ENCODE measurements at places on chromosomes 1 and 21.
A peak's percentile ranks its signal among the peaks of the same experiment; 100 is the strongest.

DNA sequence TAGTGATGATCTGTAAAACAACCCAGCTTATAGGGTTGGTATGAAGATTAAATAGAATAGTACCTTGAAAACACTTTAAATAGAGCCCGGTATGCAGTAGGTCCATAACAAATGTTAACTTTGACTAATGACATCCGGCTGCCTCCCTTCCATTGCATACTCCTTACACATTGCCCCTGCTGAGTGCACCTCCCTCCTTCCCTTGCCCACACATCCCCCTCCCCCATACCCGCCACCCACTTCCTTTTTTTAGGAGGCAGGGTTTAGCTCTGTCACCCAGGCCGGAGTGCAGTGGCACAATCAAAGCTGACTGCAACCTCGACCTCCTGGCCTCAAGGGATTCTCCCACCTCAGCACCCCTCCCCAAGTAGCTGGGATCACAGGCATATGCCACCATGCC is 24.4 kb upstream of the ZC3H12A start:
- no peak for DNase-seq

- no peak for DNase-seq
Observed at GRCh38 chr21:45335151-45335760, 47.6 kb upstream of the POFUT2 start.

GRCh38 chr1:68198752-68199151 is 33.6 kb downstream of the WLS start:
- peak; percentile 39 for DNase-seq

GRCh38 chr1:25111706-25112105 is 120.6 kb downstream of the SYF2 start:
- DNase-seq = no peak

DNA sequence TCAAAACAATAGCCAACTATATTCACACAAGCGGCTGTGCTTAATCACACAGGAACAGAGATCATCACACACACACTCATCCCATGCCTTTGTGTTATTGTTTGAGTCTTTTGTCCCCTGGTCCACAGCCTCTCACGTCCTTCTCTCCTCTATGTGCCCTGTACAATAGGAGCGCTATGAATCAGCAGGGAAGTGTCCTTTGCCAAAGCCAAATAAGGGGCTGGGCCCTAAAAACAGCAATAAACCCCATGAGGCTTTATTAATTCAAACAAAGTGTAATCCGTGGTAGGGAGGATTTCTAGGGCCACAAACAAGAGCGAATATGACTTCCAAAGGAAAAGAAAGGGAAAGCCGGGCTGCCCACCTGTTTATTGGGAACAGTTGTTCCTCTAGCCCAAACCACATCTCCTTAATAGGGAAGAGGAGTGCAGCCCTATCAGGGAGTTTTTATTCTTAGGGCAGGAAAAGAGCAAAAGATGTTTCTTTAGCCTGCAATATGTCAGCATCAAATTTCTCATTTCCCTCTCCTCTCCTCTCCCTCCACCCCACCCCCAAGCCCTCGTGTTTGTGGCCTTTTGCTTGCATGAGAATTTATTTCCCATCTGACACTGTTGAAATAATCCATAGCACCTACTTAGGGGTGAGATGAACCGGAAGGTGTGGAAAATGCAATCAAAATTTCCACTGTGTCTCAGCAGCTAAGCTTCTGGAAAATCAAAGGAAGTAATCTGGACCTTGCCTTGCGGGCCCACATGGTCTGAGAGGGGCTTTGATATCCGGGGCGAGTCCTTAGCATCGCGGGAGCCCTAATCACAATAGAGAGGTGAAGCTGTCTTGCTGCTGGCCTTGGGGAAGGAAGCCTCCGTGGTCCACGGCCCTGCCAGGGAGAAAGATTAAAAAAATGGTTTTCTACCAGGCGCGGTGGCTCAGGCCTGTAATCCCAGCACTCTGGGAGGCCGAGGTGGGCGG is 45.3 kb upstream of the ITPKB start:
- peak; percentile 79 for DNase-seq

GRCh38 chr1:36480161-36480560 is 2.6 kb downstream of the CSF3R start:
- no peak for DNase-seq

- peak; percentile 70 for DNase-seq
Observed at GRCh38 chr1:222045786-222046185, 303.9 kb upstream of the DUSP10 start.

- no peak for DNase-seq
Observed at GRCh38 chr21:42539931-42540343, 26.3 kb downstream of the SLC37A1 start.

DNA sequence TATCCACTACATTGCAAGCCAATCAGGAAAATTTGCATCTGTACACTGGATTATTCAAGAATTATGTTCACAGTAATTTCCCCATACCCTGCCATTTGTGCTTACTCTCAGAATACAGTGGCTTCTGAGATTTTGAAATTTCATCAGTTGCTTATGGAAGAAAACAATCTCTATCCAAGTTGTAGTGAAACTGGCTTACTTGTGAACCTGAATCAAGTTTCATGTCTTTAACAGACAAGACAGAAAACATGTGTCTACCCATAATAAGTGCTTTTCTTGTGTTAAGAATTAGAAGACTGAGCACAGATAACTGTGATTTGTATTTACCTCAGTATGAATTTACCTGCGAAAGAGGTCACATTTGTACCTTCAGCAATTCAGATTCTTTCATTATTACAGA is 672.7 kb upstream of the ADGRL2 start:
- no peak for DNase-seq

- no peak for DNase-seq
Observed at GRCh38 chr1:67393737-67394136, 36.5 kb downstream of the SERBP1 start.

DNA sequence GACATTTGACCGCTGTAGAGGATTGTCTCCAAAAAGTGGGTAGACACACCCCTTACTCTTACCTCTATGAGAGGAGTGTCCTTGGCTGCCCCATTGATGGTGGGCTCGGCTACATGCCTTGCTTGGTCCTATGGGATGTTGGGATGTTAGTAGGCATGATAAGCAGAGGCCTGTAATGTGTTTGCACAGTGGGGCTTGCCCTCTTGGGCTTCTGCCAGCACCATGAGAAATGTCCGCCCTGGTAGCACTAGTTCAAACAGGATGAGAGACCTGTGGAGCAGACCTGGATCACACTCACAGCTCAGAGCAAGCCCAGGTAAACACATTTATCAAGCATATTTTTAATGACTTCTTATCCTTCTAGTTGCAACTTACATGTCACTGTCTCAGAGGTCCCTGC is 54.2 kb downstream of the SH3GLB1 start:
- DNase-seq = no peak

- peak; percentile 74 for DNase-seq
Observed at GRCh38 chr1:67711855-67712212, 26.8 kb downstream of the GADD45A start.

DNA sequence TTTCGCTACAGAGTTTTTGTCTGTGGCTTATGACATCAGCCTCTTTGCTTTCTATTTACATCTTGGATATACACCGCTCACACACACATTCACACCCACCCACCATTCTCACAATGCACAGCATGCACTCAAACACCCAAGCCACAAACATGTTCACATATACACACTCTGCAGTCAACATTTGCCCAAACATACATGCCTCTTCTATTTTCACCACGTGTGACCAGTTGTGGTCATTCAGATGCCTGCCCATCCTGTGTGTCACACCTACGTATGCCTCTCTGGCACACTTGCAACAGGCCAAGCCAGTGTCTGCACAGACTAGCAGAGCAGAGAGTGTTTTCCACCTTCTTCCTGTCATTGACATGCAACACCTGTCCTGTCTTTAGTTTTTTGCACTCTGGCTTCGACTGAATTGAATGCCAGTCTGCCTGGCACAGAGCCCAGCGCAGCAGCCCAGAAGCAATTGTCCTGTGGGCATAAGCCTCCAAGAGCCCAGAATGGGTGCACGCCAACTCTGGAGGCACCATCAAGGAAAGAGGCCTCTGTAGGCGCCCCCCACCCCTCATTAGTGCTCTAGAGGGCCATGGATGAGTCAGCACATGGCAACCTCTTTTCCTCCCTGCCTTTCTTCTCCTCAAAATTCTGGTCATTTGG is 37.7 kb upstream of the LRRN2 start:
- DNase-seq = no peak

DNA sequence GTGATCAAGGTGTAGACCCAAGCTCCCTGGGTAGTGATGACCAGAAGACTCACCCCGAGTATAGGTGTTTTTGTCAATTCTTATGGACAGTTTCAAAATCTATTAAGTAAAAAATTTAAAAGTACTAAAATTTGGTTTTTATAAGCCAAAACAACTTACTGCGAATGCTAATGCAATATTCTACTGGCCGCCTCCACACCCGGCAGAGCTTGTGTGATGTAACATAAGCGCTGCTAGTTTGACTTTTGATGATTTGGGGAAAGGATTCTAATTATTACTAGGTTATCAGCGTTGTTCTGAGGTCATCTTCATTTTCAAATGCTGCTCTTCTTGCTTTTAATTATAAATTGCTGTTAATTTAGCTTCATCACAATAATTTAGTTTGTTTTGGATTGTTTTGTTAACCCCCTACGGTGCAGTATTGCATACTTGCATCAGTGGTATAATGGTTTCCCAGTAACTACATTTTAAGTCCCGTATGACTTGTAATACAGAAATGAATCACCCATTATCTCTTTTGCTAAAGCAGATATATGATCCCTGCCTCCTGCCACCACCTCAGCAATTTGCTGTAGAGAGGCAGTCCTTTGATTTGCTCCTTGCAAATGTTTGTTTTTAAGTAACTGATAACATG is 178.0 kb downstream of the SDCCAG8 start:
- peak; percentile 12 for DNase-seq

GRCh38 chr1:19709260-19709793 is 44.7 kb downstream of the HTR6 start:
- no peak for DNase-seq

GRCh38 chr1:114482585-114482984 is 28.4 kb downstream of the TRIM33 start:
- DNase-seq = no peak

DNA sequence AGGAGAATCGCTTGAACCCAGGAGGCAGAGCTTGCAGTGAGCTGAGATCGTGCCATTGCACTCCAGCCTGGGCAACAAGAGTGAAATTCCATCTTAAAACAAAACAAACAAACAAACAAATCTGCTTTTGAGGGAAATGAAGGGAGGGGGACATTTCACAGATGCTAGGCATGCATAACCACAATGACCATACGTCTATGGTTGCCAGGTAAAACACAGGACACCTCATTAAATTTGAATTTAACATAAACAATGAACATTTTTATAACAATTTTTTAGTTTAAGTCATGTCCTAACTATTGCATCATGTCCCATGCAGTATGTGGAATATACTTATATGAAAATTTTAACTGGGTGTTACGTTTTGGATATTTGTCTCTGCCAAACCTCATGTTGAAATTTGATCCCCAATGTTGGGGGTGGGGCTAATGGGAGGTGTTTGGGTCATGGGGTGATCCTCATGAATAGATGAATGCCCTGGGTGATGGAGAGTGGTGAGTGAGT is 31.0 kb upstream of the ZBTB18 start:
- no peak for DNase-seq

DNA sequence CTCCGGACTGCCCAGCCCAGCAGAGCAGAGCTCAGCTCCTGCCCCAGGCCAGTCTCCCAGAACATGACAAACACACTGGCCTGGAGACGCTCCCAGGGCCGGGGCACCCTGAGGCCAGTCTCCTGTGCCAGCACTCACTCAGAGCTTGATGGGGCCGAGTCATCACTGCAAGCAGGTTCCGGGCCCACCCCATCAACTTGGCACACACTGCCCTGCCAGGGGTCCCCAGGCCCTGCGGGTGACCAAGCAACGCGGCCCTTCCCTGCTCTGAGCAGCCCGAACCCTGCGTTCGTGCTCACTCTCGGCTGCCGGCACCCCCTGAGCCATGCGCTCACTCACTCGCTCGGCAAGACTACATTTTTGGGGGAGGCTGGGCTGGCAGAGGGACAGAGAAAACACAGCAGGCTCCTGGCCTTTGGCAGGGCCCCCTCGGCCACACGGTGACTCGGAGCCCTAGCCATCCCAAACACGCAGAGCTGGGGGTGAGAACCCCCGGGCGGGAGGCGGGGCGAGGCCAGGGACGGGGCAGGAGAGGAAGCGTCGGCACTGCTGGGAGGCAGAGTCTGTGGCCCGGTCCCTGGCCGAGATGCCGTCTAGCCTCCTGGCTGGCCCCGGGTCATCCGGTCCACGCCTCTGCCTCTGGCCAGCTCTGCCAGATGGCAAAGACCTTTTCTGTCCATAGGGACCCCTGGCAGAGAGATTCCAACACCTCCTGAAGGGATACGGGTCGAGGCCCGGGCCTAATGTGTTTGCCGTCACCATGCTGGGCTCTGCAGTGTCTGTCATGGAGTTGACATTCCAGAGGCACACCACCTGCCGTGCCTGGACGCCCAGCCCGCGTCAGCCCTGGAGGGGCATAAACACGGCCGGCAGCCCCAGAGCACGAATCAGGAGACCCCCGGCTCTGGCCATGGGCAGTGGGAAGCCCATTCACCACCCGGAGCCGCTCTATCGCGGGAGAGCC is 68.0 kb downstream of the MEGF6 start:
- peak; percentile 62 for DNase-seq

DNA sequence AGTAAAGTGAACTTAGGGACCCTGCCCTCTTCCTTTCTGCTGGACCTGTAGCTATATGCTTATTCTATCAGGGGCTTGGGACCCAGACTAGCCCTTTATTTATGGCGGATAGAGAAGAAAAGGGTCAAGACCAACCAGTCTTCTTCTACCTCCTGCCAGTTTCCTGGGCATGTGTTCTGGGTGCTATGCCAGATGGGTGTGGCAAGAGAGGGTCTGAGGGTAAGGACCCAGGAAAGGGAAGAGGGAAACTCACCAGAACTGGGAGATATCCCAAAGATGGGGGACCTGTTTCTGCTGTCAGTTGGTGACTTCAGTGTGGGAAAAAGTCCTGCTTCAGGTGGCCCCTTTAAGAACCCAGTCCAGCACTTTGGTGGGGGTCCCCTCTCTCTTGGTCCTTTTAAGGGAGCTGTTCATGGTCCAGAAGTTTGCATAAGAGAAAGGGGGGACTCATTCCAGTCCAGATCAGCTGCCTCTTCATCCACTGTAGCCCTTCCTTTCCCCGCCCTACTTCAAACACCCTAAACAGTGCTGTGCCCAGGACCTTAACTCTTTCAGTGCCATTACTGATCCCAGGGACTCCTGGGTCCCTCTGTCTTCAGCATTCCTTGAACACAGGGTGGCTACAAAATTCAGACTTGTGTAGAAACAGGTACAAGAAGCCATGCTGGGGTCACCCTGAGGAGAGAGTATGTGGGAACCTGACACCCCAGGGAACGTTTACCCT is 18.4 kb downstream of the SSR2 start:
- no peak for DNase-seq

Measured in LHCN-M2 (cell line).